ENCODE measurements at places on chromosomes 3 and 15.

- DNase-seq, result no peak
Measured at GRCh38 chr3:182711853-182712252, 81.5 kb upstream of the ATP11B start.

- DNase-seq, result peak; percentile 66
Measured at GRCh38 chr3:10344147-10344943, 23.4 kb upstream of the SEC13 start.

DNA sequence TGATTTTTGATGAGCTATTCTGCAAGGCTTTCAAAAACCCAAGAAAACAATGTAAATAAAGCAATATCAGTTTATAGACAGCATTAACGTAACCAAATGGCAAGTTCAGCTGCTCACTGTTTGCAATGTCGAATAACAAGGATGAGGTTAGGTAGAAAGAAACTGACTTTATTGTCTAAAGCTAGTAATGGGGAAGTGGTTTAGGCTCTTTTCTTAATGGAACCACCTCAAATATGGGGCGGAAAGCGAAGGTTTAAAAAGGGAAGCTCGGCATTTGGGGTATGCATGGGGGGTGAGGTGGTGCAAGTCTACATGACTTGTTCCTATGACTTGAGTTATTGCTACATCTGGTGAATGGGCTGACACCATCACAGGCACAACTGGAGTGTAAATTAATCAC is 1060.2 kb downstream of the NSUN3 start:
- no peak for DNase-seq

DNA sequence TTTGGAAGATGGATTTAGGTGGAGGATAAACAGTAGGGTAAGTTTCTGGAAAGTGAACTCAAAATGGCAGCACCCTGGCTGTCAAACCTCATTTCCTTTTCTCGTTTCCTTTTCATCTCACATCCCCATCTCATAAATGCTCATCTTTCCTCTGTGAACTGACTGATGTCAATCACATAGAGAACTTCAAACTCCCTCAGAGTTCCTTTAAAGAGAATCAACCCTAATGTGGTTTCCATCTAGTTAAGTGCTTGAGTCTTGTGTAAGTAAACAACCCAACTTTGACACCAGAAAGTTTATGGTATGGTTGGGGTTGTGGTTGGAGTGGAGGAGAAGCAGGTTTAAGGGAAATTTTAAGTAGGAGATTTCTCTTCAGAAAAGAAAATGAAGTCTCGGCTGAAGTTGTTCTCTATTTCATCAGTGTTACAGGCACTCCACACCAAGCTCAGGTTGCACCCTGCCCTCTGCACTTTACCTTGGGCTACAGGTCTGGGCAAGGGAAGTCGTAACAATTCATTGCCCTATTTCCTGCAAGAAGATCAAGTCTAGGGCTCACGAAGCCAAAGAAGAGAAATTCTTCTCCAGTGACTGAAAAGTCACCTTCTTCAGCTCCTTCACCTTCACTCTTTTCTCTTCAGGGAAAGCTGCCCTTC is 34.4 kb upstream of the TNIK start:
- DNase-seq, result no peak

GRCh38 chr3:43693594-43693993 is 2.9 kb downstream of the ABHD5 start:
- DNase-seq, result no peak

DNA sequence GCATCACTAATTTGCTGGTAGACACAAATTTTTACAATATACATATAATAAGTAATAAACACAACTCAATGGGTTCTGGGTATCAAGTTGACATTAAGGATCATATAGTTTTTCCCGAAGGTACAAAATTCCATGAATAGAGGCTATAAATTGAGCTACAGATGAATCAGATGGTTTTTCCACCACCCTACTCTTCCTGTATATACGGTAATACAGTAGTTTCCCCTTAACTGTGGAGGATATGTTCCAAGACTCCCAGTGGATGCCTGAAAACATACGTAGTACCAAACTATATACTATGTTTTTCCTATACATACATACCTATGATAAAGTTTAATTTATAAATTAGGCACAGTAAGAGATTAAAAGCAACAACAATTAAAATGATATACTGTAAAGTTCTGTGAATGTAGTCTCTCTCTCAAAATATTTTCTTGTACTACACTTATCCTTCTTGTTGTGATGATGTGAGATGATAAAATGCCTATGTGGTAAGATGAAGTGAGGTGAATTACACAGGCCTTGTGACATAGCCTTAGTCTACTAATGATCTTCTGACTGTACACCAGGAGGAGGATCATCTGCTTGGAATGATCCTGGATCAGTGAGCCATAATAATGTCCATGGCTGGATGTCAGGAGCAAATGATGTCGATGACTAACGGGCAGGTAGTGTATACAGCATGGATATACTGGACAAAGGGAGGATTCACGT is 116.7 kb downstream of the NR1I2 start:
- DNase-seq, result no peak

GRCh38 chr3:156251424-156251823 is 131.0 kb downstream of the KCNAB1 start:
- DNase-seq, result no peak

- no peak for DNase-seq
Measured at GRCh38 chr3:54733106-54734006, 194.5 kb downstream of the LRTM1 start.

- no peak for DNase-seq
Measured at GRCh38 chr15:37099319-37100108, 835 bp downstream of the MEIS2 start.

DNA sequence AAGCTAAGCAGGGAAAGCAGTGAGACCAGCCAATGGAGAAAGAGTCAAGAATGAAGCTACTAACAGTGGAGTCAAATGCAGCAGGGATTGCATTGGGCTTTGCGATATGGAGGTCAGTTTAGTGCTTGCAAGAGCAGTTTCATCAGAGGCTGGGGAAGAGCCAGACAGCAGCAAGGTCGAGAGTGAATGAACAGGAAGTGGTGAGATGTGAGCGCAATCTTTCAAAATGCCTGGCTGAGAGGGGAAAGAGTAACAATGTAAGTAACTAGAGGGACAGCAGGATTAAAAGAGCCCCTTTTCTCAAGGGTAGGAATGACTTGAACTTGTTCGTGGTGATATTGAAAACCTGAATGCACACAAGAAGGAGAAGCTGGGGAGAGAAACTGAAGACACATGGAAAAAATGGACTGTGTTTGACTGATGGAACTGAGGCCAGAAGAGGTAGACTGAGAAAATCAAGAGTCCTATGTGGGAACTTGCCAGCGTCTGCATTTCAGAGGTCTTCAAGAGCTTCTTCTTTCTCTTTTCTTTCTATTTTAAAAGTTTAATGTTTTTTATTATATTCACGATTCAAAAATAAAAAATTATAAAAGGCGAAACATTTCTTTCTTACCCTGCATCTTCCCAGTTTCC is 30.6 kb upstream of the GPR160 start:
- peak; percentile 19 for DNase-seq

GRCh38 chr3:81354119-81354518 is 407.3 kb downstream of the GBE1 start:
- no peak for DNase-seq

GRCh38 chr3:143811602-143812001 is 36.7 kb downstream of the SLC9A9 start:
- DNase-seq, result no peak

DNA sequence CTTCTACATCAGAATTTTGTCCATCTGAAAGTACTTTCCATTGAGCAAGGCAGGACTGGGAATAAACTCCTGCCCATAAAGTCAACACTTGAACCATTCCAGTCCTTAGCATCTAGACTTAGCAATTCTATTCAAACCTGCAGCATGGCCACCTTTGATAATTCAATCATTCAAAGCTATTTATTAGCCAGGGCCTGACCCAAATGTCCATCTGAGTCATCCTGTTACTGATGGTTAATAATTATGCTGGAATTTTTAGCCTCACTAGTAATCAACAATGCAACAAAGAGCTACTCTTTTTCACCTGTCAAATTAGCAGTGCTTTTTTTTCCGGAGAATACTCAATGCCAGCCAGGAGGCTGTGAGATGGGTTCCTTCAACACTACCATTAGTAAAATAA is 72.7 kb upstream of the SNRK start:
- no peak for DNase-seq

DNA sequence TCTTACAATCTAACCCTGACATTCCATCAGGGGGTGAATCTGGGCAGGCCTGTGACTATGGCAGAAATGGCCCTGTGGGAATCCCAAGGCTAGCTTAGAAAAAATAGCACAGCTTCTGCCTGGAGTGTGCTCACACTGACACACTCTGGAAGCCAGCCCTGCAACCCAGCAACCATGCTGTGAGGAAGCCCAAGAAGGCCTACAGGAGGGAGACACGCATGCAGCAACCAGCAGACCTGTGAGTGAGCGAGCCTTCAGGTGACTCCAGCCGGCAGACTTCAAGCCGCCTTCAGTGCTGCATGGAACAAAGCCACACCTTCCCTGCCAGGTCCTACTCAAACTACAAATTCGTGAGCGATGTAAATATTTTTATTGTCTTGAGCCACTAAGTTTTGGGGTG is 26.1 kb downstream of the RAB6B start:
- DNase-seq, result no peak

DNA sequence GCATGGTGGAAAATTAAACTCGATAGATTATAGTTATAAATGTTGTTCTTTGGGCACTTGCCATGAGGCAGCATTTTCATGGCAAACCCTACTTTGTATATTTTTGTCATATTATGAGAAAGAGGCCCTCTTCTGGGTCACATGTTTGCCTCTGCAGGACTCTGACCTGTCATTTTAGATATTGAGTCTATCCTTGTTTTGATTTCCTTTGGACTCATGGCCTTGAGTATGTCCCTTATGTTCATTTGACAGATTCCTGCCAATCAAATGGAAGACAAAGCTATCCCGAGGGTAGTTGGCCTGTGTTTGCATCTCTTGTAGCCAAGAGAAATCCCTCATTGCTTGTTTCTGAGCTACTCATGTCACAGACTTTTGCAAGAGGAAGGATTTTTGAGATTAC is 226.3 kb downstream of the LPP start:
- DNase-seq, result no peak

DNA sequence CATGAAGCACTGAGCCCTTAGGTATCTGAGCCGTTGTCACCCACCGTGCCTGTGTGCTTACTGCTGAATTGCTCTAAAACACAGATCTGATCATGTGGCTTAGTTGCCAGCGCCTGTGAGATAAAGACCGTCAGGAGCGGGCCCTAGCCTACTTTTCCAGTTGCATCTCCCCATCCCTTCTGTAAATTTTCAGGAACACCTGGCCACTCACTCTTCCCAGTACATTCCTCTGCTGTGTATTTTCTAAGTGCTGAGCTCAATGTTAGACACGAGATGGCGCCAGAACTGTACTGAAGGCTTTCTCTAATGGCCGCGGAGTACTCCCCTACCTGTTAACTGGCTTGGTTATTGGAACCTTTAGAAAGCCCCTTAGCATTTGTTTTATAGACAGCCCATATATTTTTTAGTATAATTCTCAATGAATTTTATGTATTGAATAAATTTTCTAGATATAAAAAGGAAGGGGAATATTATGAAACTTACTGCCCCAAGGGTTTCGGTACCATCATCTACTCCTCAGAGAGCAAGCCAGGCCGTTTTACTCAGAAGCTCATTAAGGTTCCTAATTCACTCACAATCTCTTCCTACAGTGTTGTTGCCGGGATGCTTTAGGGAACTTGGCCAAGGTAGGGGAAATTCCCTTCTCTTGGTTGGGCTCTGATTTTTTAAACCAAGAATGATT is 16.7 kb upstream of the WNT7A start:
- peak; percentile 58 for DNase-seq

DNA sequence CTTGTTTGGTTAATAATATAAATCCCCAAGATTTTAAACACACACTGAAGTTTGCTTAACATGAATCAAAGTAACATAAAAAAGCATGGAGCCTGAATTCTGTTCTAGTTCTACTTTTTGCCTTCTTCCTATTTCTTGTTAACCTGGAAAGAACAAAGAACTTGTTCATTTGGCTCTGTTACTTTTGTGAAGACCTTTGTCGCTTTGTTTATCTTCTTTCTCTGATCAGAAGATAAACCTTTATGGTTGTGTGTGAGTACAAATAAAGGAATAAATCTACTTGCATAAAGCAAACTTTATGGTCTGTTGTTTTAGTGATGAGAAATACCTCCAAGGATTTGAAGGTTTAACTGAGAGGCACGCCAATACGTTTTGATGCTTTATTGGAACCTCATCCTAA is 210.1 kb upstream of the SATB1 start:
- no peak for DNase-seq

DNA sequence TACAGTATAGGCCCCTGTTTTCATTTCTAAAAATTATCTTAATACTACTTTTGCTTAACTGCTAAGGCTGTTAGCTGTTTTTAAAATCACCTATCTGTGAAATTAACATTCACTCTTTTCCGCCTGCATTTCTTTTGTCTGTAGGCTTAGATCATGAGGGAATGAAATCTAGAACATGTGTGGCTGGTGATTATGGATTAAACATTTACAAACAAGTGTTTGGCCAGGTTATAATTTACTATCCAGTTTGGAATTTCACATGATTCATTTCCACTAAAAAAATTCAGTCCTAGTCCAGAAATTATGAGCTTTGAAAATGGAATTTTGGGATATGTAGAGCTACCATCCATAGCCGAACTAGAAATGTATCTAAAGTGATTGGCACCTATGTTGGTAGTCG is 39.1 kb downstream of the GOLM2 start:
- DNase-seq, result no peak

DNA sequence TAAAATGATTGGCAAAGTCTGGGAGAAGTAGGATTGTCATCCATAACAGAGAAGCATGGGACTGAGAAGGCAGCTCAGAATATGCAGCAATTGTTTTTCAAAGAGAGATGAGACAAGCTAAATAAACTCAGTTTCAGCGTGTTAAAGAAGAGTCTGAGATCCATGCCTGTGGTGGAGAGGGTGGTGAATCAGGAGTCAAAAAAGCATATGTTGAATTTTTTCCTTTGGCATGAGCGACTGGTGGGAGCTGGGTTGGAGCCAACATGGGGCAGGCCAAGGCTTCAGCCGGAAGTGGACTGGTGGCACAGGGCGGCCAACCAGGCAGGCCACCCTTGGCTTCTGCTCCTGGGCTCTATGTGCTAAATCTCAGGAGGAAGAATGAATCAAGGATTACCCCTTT is 102.0 kb downstream of the SST start:
- no peak for DNase-seq

DNA sequence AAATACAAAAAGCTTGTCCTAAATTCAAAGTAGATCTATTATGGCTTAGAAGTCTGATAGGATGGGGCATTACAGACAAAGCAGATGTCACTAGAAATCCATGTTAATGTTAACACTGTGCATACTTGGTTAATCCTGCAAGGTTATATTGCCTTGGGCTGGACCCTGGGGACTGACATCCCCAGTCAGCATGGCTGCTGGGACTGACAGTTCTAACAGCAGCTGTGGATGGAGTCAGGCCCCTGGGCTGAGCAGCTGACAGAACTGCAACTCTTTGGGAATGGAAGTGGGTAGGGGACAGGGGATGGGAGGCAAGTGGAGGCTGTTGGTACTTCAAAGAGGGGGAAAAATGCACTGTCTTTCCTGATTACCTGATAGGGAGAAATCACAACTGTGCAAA is 7.5 kb downstream of the P2RY1 start:
- no peak for DNase-seq

- peak; percentile 16 for DNase-seq
Measured at GRCh38 chr3:48399387-48400172, 27.6 kb downstream of the FBXW12 start.

GRCh38 chr3:70889162-70890019 is 577.0 kb upstream of the MDFIC2 start:
- DNase-seq, result no peak

Measured in stimulated activated CD4-positive, alpha-beta T cell treated with anti-CD3 and anti-CD28 coated beads, Interleukin-2, amount 100 ng/mL, for 24 hours (primary cell).